Left kidney (tissue), 8 donors: ENCODE measurements at places on chromosomes 1 and 21. TPM values are rescaled to one million over a fixed set of nuclear protein-coding genes. Genes with fewer than 3 reads are reported as not detected.

Gene PTAFR
- polyA plus RNA-seq, result 1.9 TPM

Gene S100A12
- polyA plus RNA-seq, result not detected

Gene KRTAP7-1
- polyA plus RNA-seq, result not detected

Gene TRAF5
- polyA plus RNA-seq, result 27.9 TPM

Gene SUSD4
- polyA plus RNA-seq, result 19.2 TPM

DNA sequence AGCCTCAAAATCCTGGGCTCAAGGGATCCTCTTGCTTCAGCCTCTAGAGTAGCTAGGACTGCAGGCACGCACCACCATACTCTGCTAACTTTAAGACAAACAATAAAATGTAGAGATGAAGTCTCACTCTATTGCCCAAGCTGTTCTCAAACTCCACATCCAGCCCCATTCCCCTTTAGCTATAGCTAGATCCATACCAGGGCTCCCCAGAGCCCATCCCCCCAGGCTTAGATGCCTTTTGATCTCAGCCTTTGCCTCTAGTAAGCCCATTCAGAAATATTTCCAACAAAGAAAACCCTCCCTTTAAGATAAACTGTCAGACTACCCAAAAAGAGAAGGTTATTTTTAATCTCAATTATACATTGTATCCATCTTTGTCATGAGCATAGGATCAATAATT is 325.4 kb downstream of the CHRM3 start:
- no peak for DNase-seq

- no peak for DNase-seq
Measured at GRCh38 chr1:23290836-23291565, 53.1 kb downstream of the HNRNPR start.

DNA sequence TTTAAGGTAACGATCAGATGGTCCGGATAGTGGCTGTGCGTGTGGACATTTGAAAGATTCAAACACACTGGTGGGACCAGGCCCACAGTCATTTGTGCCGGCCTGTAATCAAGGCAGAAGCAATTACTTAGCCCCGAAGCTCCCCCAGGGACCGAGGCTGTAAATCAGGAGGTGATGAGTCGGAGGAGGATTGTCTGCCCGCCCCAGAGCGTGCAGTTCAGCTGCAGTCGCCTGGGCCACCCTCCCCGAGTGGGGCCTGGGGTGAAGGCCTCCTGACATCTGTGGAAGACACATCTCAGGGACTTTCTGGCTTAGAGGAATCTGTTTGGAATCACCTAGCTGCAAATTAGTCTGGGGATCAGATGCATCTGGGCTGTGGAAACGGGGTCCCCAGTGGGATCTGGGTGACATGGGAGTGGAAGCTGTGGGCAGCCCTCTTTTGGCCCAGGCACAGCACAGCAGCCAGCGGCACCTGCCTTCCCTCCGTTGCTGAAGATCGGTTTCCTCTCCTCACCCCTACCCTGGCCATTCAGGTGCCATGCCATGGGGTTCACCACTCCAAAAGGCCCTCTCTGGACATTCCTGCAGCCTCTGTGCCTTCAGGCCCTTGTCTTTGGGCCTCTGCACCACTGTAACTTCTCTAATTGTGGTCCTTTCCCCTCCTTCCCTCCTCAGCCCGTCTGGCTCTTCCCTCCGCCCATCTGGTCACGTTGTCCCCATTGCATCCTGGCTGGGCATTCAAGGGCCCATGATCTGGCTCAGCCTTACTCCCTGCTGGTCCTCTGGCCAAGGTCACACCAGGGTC is 25.7 kb downstream of the LHX4 start:
- no peak for DNase-seq

DNA sequence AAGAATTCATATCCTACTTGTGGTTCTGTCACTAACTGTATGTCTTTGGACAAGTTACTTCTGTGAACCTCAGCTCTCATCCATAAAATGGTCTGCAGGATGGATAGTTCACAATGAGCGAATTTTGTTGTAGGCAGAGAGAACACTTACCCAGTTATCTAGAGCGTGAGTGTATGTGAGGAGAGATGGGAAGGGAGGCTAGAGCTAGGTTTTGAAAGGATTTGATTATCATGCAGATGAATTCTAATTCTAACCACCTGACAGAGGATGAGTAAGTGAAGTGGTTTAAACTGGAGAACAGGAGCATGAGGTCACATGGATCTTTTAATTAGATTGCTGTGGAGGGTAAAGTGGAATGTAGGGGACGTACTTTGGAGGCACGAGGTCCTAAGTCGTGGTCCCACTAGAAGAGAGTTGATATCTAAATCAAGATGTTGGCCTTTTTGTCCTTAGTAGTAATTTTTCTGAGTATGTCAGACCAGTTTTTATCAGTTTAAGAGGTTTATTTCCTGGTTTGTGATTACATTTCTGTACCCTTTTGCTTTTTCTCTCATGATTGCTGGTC is 5.0 kb downstream of the SUCO start:
- no peak for DNase-seq

DNA sequence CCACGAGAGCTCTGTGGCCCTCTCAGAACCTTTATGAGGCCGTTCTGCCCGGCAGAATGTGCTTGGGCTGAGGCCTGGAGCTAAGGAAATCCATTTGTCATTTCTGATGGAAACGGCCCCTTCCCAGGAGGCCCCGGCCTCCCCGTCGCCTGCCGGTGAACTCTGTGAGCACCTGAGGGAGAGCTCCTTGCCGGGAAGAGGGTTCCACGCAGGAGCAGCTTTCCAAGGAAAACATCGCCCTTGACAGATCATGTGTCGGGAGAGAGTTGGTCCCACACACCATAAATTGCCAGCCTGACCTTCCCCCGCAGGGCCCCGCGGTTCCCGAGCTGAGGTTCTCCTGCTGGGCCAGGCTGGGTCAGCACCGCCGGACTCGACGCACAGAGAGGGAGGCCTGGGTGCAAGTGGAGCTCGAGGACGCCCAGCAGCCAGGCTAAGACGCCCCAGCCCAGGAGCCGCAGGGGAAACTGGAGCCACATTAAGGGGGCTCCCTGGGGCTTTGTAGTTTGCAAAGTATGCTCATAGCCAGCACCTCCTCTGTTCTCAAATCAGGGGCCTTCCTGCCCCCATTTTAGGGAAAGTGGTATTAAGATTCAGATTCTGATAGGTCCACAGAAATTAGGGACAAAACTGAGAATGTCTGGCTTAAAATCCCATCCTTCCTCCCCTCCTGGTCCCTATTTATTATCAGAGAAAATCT is 239.5 kb downstream of the FOXD2 start:
- DNase-seq, result no peak

DNA sequence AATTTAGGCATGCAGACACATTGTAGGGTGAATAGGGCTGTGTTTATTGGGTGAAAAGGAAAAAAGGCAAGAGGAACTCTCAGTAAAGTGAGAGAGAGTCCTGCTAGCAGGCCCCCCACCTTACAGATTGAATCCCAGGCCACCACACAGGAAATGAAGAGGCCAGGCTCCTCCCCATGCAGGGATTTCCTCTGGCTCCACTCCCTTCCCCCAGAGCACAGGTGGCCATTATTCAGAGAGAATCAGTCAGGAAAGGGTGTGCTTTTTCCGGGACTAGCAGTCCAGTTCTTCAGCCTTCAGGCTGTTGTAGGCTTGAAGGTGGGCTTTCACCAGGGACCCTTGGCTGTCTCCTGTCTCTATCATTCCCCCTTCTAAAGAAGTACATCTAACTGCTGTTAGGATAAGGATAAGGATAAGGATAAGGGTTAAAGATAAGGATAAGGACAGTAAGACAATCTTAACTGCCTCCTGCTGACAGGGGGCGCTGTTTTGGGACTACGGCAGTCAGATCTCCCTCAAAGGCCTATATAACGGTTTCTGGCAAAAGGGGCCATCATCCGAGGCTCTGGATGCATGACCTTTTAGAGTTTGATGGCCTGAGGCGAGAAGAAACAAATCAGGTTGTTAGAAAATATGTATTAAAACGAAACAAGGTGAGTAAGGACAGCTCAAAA is 26.3 kb downstream of the ZNF648 start:
- no peak for DNase-seq

DNA sequence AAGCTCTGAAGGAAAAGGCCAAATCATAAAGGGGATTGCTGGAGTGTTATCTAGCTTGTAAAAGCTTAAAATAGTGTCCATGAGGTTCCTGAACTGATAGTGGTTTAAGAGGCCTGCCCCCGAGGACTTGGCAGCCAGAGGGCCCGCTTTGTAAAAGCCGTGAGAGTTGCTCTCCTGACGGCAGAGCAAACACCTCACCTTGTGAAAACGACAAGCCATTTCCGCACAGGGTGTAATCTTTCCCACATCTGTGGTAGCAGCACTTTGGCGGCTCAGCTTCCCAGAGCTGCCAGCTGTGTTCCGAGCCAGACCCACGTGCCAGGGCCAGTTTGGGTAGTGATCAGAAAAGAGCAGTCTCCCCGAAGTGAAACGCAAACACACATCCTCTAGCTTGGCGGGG is 37.0 kb downstream of the SERBP1 start:
- DNase-seq, result peak; percentile 15

- no peak for DNase-seq
Measured at GRCh38 chr1:79839882-79840281, 833.4 kb upstream of the ADGRL4 start.

DNA sequence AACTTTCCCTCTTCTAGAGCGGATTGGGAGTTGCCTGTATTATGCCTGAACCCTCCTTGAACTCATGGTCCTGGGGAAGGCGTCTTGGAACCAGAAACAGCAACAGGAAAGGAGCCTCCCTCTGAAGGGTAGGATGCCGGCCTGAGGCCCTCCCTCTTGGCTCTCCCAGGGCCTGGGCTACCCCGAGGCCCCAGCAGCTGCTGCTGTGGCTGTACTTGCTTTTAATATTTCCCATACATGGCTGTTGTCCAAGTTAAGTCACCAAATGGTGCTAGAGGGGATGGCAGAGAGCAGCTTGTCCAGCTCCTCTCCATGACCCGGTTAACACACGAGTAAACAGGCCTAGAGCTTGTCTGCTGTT is 10.5 kb downstream of the CHRNB2 start:
- peak; percentile 8 for DNase-seq

DNA sequence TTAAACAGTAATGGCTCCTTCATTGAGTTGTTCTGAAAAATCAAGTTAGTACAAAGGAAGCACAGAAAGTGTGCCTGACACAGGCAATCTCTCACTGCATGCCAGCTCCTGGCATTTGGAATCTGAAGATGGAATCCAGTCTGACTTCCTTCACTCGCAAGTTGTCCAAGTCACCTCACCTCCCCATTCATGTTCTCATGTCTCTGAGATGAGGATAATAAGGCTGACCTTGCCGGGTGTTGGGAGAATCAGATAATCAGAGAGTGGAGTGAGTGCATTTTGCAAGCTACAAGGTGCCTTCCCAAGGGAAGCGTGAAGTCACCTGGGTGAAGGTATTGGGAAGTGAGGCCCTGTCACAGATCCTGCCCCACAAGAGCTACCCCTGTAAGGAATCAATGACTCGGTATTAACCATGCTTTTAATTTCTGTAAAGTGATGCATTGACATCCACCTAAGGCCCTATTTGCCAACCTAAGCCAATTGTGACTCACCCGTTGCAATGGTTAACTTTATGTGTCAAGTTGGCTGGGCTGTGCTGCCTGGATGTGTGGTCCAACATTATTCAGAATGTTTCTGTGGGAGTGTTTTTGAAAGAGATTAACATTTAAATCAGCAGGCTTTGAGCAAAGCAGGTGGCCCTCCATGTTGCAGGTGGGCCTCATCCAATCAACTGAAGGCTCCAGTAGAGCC is 62.5 kb upstream of the TARBP1 start:
- no peak for DNase-seq

GRCh38 chr1:97365026-97365425 is 555.8 kb downstream of the DPYD start:
- no peak for DNase-seq

DNA sequence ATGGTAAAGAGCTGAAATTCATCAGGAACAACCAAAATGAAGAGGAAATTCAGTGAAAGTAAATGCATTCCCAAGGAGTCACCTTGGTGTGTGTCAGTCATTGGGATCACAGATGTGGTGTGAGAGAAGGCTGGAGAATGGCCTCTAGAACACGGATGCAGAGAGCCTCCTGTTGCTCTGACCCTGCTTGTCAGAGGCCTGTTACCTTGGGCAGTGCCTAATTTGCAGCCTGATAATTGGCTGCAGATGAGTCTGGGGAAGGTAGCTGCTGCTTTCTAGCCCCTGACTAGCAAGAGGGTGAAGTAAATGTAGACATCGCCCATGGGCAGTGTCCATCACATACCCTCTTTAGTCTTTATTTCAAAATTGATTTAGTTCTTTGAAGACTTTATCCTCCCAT is 3.3 kb downstream of the GCSAML start:
- DNase-seq, result no peak

GRCh38 chr1:46557403-46557802 is 6.0 kb upstream of the KNCN start:
- DNase-seq, result no peak

DNA sequence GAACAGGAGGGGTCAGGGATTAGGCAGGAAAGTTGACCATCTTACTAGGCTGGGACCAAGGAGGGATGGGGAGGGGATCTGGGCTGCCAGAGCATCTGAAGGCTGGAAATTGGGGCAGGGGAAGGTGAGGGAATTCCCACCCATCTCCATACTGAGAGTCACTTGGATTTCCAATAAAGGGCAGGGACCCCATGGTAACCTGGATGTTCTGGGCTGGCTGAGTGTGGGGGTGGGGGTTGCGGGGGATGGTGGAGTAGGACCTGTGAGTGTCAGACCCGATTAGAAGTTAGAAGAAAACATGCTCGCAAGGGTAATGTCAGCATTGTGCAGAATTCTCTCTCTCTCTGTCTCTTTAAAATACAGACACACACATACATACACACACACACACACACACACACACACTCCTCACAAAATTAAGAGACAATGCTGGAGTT is 40.0 kb upstream of the EPS15 start:
- no peak for DNase-seq

DNA sequence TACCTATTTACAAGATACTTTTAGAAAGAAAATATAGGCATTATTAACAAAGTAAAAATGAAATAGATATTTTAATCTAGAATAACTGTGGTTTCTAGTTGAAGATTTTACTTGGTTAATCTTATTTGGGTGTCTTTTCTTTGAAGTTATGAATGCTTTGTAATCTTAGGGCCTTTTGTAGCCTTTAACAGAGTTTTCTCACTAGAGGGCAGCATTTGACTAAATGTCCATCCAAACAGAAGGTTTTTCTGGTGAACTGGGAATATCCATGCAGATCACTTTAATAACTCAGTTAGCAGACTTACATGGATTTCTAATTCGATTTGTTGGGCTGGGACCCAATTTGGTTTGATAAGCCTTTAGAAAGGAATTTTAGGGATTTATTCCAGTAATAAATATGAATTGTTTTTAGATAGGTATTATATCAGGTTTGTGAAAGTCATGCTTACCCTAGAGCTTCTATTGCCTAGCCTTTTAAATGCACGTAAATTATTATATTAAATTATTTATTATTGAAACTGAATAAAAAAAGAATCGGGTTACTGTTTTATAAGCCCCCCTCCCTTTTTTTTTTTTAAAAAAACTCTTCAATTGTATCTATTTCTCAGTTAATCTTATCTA is 119.7 kb downstream of the ZNF326 start:
- peak; percentile 51 for DNase-seq

DNA sequence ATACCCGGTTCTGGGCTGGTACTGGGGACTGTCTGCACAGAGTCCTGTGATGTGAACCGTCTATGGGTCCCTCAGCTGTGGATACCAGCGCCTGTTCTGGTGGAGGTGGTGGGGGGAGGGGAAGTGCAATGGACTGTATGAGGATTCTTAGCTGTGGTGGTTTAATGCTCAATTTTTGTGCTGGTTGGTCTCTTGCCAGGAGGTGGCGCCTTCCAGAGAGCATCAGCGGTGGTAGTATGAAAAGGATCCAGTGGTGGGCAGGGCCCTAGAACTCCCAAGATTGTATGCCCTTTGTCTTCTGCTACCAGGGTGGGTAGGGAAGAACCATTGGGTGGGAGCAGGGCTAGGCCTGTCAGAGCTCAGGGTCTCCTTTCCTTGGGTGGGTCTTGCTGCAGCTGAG is 89.4 kb upstream of the B3GALT2 start:
- DNase-seq, result no peak
